ENCODE measurements at places on chromosomes 2 and 18. TPM values are rescaled to one million over a fixed set of nuclear protein-coding genes. Genes with fewer than 3 reads are reported as not detected.

DNA sequence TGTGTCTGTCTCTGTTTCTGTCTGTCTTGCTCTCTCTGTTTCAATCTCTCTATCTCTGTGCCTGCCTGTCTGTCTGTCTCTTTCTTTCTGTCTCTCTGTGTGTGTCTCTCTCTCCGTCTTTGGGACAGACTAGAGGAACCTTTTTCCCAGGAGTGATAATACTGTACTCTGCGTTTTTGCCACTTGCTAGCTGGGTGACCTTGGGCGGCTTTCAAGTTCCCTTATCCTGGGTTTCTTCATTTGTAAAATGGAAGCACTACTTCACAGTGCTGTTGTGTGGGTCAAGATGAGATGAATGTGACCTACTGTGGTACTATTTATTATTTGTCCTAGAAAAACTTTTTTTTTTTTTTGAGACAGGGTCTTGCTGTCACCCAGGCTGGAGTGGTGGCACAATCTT lies 42.4 kb downstream of the HPCAL1 start:
- H3K36me3 ChIP-seq, result no peaks in the 10 kb centered on the region
- DNase-seq, result no peak
- H3K4me1 ChIP-seq, result peaks cover 65% of the 10 kb centered on the region
- peak overlapping the region; percentile 47 for H3K4me3 ChIP-seq

DNA sequence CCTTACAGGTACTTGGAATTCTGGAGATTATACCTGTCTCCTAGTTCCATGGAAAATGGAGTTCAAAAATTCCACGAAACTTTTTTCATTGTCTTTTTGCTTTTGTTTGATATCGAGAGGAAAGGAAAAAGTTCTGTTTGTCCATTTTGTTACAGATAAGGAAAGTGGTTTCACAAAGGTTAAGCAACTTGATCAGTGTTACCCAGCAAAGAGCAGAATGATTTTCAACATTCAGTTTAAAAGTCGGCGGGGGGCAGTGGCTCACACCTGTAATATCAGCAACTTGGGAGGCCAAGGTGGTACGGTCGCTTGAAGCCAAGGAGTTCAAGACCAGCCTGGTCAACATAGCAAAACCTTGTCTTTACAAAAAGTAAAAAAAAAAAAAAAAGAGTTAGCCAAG lies 118.8 kb downstream of the LDLRAD4 start:
- H3K4me1 ChIP-seq, result no peaks in the 10 kb centered on the region
- H3K36me3 ChIP-seq, result no peaks in the 10 kb centered on the region
- no peaks in the 10 kb centered on the region for H3K27me3 ChIP-seq
- no peak overlapping the region for H3K4me3 ChIP-seq
- DNase-seq, result no peak

DNA sequence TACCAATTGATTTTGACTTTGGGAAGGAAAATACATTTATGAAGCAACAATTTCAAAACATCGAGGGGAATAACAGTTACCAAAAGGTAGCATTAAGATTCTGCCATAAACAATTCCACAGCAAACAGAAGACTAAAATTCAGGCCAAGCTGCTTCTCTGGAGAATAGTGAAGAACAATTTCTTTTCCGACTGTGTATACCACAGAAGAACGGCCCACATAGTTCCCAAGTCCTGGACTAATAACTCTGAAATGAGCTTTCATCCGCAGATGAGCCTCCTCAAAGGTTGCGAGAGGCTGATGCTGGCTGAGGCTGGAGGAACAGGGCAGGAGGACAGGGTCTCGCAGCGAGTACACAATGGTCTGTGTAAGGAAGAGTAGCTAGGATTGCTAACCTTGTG lies 278.9 kb upstream of the TCF4 start:
- H3K36me3 ChIP-seq, result no peaks in the 10 kb centered on the region
- no peak for DNase-seq
- H3K4me1 ChIP-seq, result peaks cover 89% of the 10 kb centered on the region

GRCh38 chr2:227971619-227972230 lies 100.3 kb downstream of the DAW1 start:
- H3K4me3 ChIP-seq, result no peak overlapping the region
- no peak for DNase-seq
- peaks cover 2% of the 10 kb centered on the region for H3K27me3 ChIP-seq
- no peaks in the 10 kb centered on the region for H3K36me3 ChIP-seq

- H3K27me3 ChIP-seq, result no peaks in the 10 kb centered on the region
- no peak for DNase-seq
These were observed 958.0 kb downstream of the EPHA4 start for GRCh38 chr2:220614064-220614463.

DNA sequence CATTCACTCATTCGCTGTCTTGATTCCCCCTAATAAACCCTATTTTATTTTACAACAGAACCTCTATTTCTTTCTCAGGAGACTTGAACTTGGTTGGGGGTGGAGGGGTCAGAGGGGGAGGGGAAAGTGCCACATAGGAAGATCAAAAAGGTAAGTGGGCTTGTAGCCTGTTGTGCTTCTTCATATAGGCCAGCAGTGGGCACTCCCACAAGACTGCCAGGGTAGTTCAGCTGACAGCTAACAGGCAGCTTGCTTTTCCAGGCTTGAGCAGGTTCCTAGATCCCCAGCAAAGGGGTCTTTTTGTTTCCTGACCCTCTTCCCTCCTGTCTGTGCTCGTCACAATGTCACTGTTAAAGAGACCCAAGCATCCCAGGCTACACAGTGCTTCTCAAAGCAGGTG lies 829 bp upstream of the KIAA2012 start:
- H3K27ac ChIP-seq, result no peak overlapping the region
- peaks cover 4% of the 10 kb centered on the region for H3K27me3 ChIP-seq
- no peaks in the 10 kb centered on the region for H3K36me3 ChIP-seq
- 0 out of 2 replicates have a peak, but pooled peaks cover 4% of the 10 kb centered on the region for H3K4me1 ChIP-seq

DNA sequence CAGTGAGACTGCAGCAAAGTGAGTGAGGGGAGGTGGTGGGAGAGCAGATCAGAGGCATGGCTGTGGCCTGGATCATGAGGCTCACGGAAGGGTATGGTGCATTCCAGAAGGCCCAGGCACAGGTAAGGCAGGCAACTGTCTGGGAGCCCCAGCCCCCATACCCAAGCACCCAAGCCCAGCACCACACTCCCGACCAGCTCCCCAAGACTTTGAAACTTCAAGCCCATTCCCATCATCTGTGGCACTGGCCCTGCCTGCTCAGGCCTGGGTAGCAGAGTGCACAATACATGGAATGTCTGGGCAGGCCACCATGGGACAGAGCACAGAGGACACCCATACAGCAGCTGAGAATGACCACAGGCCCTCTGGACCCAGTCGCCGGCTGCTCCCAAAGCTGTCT lies 202.6 kb upstream of the ARL4C start:
- peaks cover 22% of the 10 kb centered on the region for H3K4me1 ChIP-seq
- no peak for DNase-seq
- H3K4me3 ChIP-seq, result no peak overlapping the region
- no peak overlapping the region for H3K27ac ChIP-seq

GRCh38 chr18:26429535-26430226 lies 118.7 kb downstream of the KCTD1 start:
- peak overlapping the region; percentile 63 for H3K27ac ChIP-seq
- H3K4me3 ChIP-seq, result no peak overlapping the region
- H3K27me3 ChIP-seq, result no peaks in the 10 kb centered on the region

DNA sequence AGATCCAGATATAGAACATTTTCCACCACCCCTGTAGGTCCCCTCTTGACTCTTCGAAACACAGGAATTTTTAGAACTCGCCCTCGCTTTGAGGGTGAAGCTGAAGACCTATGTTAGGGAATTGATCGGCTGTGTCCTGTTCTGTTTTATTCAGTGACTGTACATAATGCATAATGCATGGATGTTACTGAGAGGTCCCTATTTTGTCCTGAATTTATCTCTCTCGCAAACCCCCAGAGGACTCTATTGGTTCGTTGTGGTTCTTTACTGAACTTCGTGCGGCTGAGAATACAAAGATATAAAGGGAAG lies 431 bp upstream of the EIF5B start:
- peaks cover 37% of the 10 kb centered on the region for H3K4me1 ChIP-seq
- H3K4me3 ChIP-seq, result no peak overlapping the region
- no peak for DNase-seq
- H3K27me3 ChIP-seq, result peaks cover 1% of the 10 kb centered on the region
- H3K27ac ChIP-seq, result no peak overlapping the region

- DNase-seq, result no peak
- no peak overlapping the region for H3K4me3 ChIP-seq
- no peaks in the 10 kb centered on the region for H3K36me3 ChIP-seq
These were observed 30.9 kb downstream of the SKA1 start for GRCh38 chr18:50405582-50406271.

DNA sequence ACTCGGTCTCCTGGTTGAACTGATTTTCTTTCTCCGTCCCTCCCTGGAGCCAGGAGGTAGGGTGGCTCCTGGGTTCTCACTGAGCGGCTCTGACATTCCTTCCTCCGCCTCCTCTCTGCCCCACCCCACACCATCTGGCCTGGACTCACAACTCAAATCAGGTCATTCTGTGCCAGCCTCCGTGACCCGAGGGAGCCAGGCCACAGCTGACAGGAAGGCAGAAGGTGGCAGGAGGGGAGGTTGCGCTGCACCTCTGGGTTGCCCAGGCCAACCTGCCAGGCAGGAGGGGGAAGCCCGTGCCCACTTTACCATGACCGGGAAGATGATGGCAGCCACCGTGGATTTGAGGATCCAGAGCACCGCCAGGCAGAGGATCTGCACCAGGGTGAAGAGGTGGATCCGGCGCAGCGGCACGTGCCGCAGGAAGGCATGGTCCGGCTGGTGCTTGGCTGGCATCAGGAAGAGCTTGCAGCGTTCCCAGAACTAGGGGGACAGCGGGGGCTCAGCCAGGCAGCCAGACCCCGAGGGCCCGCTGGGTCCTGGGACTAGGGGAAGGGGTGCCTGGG lies 28.3 kb downstream of the MTHFD2 start:
- H3K27ac ChIP-seq, result no peak overlapping the region
- no peak for DNase-seq
- peaks cover 10% of the 10 kb centered on the region for H3K4me1 ChIP-seq
- no peaks in the 10 kb centered on the region for H3K36me3 ChIP-seq

DNA sequence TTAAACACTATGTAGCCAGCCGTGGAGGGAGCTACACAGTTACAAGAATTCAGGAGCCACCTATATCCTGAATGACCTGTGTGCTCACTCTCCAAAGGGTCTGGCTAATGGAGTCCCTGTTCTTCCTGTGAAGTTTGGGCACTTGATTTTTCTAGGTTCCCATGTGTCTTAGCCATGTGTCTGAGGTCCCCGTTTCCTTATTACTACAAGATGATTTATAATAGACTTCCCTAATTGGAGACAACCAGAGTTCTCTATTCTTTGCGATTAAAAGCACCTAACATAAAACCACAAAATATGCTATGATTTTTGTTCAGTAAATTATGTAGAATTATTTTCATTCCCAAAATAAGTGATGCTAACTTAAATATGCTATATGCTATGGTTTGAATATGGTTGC lies 83.4 kb downstream of the PDK1 start:
- peak overlapping the region; percentile 97 for H3K27ac ChIP-seq
- no peak overlapping the region for H3K4me3 ChIP-seq
- H3K36me3 ChIP-seq, result peaks cover 6% of the 10 kb centered on the region
- no peak for DNase-seq

GRCh38 chr18:79071503-79072210 lies 2.5 kb downstream of the ATP9B start:
- H3K4me3 ChIP-seq, result no peak overlapping the region
- no peaks in the 10 kb centered on the region for H3K27me3 ChIP-seq
- DNase-seq, result no peak
- H3K4me1 ChIP-seq, result peaks cover 10% of the 10 kb centered on the region

The KCNJ13 gene
- total RNA-seq, result not detected

The COL6A3 gene
- 596 TPM for total RNA-seq

The IL1RL1 gene
- total RNA-seq, result not detected

The ATOH8 gene
- 31.9 TPM for total RNA-seq

The HYCC2 gene
- 13.0 TPM for total RNA-seq

The ASB18 gene
- total RNA-seq, result not detected

The ZC3H6 gene
- 4.4 TPM for total RNA-seq

All from HFFc6 (cell line).